ENCODE measurements at places on chromosomes 12 and 14.

DNA sequence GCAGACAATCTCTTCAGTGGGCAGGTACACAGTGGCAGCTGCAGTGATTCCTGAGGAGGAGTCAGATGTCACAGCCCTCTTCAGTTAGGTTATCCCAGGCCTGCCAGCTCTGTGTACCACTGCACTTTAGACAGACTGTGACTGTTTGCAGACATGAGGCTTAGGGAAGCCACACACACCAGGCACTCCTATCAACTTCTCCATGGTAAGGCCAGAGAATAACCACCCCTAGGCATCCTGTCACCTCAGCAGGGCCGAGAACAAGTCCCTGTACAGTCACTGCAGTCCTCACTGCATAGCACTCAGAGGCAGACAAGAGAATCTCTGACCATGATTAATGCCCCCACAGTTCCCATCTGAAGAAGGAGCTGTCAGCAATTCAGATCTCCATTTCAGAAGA, 296.5 kb downstream of the GALC start:
- DNase-seq = no peak

DNA sequence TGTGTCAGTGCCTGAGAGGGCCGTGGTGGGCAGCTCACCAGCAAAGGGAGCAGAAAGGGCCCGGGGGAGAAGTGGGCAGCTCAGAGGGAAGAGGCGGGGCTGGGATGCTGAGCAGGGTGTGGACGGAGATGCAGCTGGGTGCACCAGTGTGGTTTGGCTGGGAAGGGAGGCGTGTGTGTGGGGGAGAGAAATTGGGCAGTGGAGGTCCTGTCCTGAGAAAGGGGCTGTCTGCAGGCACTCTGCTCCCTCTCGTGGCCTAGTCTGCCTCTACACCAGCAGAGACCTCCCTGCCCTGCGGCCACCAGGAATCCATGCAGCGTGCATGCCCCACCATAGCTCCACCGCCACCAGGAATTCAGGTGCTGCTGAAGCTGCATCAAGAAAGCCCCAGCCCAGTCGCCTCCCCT, 6.4 kb downstream of the TMEM121 start:
- peak; percentile 85 for DNase-seq

- no peak for DNase-seq
Observed at GRCh38 chr14:58540749-58541632, 96.8 kb upstream of the DACT1 start.

- no peak for DNase-seq
Observed at GRCh38 chr12:123141615-123142517, 9.0 kb downstream of the PITPNM2 start.

DNA sequence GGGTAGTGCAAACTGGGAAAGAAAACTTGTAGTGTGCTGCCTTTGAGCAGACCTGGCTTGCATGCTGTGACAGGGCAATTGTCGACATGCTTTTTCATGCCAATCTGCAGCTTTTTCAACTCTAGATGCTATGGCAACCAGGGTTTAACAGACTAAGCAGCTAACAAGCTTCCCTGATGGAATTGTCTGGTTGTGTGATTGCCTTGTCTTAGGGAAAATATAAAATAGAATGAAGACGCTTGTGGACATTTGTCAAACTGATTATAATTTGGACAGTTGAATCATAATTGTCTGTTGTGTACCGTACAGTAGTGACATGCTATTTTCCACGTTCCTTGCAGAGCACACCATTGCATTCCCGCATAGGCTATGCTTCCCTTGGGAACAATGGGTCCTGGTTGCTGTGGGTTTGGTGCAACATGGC, 113.0 kb downstream of the FOXG1 start:
- DNase-seq = no peak

GRCh38 chr12:77222336-77222735, 157.0 kb upstream of the E2F7 start:
- DNase-seq = no peak

GRCh38 chr12:563250-563781, 99.9 kb downstream of the NINJ2 start:
- DNase-seq = no peak

DNA sequence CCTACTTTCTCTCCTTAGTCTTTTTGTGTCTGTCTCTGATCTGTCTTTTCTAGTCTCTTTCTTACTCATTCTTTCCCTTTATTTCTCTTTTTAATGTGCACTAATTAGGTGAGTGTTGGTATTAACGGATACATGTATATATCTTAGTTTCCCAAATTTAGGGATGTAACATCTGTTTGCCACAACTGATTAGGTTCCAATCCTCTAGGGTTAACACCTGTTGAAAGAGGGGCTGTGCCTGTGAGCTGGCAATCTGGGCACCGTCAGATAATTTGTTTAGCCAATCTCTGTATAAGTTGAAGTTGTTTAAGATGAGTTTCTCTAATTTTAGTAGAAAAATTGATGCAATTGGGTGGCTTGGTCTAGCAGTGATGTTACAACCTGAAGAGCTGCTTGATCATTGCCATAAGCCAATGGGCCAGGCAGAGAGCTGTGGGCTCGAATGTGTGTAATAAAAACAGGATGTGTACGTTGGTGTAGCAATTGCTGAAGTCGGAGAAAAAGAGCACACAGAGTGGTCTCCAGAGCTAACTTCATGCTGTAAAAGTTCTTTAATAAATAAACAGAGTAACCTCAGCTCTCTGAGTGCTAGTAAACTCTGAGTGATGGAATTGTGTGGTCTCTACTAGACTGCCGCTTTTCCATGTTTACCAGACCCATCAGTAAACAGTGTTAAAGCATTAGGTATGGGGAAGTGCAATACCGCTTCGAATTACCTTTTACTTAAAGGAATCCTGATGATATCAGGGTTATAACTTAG, 18.3 kb upstream of the LYZ start:
- no peak for DNase-seq
